NCI-H2029 treated with DMSO at 0.1 percent for 48 hours (cell line): ENCODE measurements at places on chromosomes 6 and 20.

DNA sequence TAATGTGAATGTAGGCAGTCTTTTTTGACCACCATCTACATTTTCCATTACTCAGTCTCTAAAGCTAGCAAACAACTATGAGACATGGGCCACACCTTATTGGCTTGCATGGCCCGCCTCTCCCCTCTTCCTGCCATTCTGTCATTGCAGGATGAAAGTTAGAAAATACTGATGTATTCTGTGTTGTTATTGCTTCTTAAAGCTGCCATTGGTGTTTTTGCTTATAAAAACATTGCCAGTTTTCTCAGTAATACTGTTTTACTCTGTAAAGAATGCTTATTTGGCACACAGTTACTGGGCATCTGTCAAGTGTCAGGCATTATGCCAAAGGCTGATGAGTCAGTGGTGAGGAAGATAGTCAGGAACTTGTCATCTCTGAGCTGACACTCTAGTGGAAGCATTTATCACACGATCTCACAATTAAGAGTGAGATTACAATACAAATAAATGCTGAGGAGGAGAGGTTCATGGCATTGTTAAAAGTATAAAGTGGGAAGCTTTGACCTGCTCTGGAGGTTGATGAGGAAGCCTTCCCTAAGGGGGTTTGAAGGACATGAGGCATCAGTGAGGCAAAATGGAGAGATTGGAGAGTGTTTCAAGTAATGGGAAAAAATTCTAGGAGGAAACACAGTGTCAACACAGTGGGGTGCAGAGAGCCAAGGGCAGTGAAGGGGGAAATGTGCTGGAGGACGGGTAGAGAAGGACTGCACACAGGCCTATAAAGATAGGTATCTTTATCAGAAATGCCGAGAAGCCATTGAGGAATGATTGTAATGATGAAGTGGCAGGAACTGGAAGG is 14.7 kb downstream of the KLHL32 start:
- peak; percentile 34 for DNase-seq

GRCh38 chr6:127343809-127344659 is 625 bp upstream of the ECHDC1 start:
- DNase-seq = peak; percentile 65

- DNase-seq = no peak
Observed at GRCh38 chr6:111992851-111993250, 61.1 kb upstream of the CCN6 start.

DNA sequence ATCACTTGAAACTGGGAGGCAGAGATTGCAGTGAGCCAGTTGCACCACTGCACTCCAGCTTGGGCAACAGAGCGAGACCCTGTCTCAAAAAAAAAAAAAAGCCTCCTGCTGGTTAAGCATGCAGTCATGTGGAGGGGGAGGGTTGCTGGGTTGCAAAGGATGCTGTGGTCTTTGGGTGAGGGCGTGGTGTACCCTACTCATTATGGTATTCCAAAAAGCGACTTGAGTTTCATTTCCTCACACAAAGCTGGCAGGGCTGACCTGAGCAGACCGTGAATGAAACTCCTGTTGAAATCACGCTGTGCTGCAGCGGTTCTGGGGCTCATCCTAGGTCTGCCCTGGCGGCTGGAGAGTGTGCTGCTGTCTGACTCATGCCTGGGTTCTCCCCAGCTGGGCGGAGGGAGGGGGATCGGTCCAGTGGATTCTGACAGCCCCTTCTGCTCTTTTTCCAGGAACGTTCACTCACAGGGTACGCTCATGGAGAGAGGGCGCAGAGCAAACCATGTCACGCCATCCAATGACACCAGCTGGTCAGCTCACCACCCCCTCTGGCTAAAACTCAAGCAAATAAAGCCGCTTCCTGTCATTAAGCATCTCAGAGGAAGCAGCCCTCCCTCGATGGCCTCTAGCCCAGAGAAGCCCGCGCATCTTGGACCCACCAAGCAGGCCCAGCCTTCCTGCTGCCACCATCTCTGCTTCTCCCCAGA is 166.2 kb downstream of the SCML4 start:
- peak; percentile 75 for DNase-seq

DNA sequence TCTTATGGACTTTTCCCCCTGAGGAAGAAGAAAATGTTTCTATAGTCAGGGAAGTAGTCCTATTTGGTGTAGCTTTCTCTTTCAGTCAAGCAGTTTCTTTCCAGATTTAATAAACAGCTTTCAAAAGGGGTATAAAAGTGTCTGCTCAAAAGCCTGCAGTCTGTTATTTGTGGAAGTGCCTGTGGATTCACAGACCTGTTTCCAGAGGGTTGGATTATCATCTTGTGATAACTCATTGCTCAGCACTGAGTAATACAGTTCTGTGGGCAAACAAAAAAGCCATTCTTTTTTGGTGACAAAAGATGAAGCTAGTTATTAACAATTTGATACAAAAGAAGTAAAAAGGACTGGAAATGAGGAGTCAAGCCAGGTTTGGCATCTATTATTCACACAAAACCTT is 358.2 kb upstream of the ID4 start:
- DNase-seq = no peak

GRCh38 chr20:43472671-43473380 is 15.1 kb downstream of the SRSF6 start:
- DNase-seq = no peak

DNA sequence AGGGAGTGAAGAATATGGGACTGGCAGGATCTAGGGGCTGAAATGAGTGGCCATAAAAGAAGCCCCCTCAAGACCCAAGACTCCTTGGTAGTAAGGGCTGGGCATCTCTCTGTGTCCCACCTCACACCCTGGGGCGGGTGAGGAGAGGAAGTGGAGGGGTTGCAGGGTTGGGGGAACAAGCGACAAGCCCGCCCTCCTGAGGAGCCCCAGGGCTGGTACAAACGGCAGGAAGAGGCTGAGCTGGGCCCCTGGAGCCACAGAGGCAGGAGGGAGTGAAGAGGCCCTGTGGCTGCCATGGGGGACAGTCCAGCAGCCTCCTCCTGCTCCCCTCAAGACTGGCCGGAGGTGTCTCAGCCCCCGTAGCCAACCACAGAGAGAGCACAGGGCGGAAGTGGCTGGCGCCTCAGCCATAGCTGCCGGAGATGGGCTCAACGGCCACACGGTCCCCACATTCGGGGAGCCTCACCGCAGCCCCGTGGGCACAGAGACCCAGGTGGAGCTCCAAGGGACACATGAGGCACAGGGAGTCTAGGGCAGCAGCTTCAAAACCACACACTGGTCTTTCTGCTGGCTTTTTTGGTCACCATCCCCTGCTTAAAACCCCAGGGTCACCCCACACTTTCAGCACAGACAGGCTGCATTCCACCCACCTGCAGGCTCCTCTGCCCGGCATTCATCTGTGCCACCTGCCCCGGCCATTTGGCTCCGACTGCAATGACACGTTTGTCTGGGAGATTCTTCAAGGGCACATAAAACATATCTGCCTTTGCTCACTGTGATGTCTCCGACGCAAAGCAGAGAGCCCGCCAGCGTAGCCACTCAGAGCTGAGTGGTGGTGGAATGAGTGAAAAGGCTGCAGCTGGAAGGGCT is 524 bp downstream of the C20orf203 start:
- DNase-seq = peak; percentile 34

DNA sequence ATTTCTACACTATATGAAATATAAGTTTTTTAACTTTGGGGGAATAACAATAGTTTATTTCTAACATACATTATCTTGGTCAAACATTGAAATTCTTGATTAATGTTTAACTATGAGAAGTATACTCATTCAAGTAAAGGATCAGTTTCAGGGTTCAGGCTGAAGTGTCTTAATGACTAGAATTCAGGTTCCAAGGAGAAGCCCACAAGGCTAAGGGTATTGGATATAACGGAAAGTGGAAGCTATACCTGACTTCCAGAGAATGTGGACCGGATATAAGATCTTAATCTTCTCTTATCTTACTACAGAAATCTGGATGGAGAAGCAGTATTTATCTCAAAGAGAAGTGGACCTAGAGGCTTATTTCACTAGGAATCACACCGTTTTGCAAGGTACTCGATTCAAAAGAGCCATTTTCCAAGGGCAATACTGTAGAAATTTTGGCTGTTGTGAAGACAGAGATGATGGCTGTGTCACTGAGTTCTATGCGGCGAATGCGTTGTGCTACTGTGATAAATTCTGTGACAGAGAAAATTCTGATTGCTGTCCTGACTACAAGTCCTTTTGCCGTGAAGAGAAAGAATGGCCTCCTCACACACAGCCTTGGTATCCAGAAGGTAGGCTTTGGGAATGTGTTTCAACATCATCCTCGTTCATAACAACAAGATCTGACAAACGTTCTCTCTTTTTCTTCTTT is at the start of gene TINAG:
Gene TINAG (plus strand): TSS at position 153 of the 697 bp plus-strand sequence. CDS start 110 bp downstream, at position 263.
- DNase-seq = no peak

DNA sequence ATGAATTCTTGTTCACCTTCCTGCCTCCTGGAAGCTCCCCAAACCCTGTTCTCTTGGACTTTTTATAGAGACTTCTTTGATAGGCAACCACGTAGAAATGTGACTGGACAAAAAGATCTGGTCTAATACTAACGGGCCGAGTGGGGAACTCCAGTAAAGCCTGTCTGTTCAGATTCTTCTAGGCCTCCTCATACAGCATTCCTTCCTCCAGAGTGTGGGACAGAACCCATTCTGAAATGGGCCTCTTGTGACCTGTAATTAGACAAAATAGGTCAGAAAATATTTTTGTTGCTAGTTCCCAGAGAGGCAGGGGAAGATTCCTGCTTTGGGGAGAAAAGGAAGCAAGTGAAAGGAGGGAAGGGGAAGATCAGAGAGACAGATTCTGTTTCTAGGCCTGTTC is 374.3 kb downstream of the CDH26 start:
- DNase-seq = no peak

- no peak for DNase-seq
Observed at GRCh38 chr6:157880534-157880933, 57.5 kb downstream of the SNX9 start.

DNA sequence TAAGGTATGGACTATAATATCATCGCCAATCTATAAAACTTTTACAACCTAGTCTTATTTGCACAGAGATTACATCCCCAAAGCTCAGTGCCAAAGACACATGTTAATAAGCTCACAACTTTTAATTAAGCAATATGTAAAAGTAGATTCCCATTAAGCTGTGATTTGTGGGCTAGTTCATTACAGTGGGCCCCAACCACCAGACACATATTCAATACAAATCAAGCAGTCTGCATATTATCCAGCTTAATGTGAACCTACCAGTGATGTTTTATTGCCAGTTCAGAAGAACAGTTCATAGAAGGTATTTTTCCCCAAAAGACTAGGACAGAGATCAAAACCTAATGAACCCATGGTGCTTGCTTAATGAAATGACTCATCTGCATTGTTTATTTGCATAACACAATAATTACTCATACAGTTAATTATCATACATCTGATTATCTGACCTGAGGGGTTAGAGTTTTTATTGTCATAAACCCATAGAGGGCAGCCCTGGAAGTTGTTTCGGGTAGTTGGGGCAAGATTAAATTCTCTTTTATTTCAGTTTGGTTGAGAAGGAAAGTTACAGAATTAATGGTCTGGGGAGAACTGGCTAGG is 831.0 kb downstream of the TFAP2A start:
- no peak for DNase-seq

DNA sequence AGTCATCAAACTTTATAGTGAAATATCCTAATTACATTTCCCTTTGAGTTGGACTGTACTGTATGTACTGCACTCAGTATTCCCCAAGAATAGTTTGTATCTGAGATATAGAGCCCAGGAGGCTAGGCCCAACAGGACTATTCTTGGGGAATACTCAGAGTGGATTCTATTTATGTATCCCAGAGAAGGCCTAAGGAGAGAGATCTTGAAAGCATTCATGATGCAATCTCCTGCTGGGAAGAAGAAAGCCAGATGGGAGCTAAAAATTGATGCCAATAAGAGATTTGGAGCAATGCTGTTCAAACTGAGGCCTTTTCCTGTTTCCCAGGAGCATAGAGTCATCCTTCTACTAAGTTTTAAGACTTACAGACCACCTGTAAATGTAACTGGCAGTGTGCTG is 452.1 kb upstream of the PLCB4 start:
- DNase-seq = no peak

DNA sequence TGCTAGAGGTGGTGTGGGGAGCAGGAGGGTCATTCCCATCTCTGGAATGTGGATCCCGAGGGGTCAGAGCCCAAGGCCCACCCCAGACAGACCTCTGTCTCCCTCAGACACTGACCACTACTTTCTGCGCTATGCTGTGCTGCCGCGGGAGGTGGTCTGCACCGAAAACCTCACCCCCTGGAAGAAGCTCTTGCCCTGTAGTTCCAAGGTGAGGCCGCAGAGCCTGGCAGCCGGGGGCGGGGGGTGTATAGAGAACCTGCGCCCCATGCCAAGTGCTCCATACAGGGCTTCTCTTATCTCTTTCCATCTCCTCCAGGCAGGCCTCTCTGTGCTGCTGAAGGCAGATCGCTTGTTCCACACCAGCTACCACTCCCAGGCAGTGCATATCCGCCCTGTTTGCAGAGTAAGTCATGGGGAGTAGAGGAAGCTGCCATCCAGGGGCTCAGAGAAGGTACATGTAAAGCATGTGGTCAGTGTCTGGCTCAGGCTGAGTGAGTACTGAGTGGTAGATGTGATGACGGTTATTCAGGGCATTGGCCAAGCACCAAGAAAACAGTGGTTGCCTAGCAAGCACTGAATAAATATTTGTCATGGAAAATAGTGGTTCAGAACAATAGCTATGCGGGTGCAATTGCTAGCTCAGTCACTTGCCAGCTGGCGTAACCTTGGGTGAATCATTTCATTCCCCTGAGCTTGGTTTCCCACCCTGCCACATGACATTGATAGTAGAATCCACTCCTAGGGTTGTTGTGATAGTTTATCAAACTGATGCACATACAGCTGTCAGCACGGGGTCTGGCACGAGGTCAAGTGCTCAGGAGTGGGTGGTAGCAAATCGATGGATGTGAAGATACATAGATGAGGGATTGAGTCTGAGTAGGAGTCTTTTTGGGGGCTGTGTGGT is 3.5 kb downstream of the PIGT start:
- DNase-seq = peak; percentile 98

DNA sequence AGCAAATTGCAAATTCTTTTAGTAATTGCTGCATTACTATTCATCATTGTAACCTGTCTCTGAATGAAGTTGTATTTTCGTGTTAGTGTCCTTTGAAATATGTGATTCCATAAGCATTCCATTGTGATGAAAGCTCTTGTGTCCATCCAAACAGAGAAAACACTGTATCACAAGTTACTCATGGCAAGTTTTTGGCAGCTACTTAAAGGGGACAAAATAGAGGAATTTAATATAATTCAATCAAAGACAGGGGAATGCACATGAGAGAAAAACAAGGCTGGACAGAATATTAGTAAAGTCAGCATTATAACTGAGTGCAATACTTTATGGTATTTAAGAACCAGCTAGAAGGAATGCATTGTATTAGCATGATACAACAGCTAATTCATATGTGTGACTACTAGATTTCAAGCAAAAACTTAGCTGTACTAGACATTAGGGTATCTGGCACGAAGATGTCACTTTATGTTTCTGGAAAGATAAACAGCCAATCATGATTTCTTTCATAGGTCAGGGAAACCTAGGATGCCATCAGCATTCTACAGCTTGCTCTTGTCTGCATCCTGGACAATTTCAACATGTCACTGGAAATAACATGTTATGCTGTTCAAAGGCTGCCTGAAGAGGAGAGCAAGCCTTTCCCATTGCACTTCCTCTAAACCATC is 270.6 kb upstream of the MARCKS start:
- no peak for DNase-seq
